ENCODE measurements at places on chromosomes 2 and 18.

DNA sequence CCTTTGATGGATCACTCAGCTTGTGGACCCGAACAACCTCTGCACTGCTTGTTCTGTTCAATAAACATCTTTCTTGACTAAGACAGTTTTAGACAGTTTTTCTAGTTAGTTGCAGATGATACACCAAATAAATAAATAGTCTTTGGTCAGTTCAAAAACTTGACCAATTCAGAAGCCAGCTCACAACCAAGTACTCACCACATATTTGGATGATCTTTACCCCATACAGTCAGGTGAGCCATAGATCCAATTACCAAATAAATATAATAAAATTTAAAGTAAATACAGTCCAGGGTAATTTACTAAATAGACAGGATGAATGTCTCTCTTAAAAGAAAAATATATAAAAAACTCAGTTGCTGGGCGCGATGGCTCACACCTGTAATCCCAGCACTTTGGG lies 18.2 kb downstream of the SCN3A start:
- DNase-seq, result no peak

- no peak for DNase-seq
Observed at GRCh38 chr2:157792335-157793052, 83.6 kb downstream of the ACVR1 start.

- DNase-seq, result no peak
Observed at GRCh38 chr2:154699575-154699930, 1.1 kb downstream of the KCNJ3 start.

DNA sequence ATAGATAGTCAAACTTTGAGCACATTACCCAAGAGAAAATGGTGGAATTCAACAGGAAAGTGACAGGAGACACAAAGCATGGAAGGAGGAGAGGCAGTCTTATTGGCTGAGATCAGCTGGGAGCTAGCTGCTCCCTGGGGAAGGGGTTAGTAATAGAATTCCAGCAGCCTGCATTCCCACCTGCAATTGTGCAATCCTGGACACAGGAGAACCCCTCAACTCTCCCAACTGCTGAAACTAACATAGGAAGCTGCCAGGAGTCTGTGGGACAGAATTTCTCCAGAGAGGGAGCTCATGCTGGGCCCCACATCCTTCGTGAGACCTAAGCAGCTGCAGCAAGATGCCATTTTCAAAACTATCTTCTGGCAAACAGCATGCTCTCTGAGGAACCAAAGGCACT lies 69.8 kb upstream of the ACVR1C start:
- no peak for DNase-seq

- DNase-seq, result no peak
Observed at GRCh38 chr2:159658881-159659873, 42.8 kb upstream of the BAZ2B start.

- DNase-seq, result no peak
Observed at GRCh38 chr2:106566050-106566449, 78.9 kb downstream of the CD8B2 start.

DNA sequence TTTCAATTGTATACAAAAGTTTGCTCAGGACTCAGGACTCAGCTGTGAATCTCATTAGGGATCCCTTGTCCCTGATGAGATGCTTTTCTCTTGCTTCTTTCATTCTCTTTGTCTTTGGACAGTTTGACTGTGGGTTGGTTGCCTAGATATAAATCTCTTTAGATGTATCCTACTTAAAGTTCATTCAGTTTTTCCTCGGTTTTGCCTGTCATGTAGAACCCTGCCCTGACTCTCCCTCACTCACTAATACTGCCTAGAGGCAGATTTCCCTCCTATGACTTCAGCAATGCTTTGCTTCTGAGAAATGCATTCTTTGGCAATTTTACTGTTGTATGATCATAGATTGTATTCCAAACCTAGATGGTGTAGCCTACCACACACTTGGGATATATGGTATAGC lies 421.4 kb upstream of the TCF4 start:
- DNase-seq, result no peak

All from pons (tissue), 1 donor.